Stimulated activated naive CD8-positive, alpha-beta T cell treated with anti-CD3 and anti-CD28 coated beads, Interleukin-15, amount 100 ng/mL, for 72 hours (primary cell): ENCODE measurements at places on chromosomes 12 and 14.

DNA sequence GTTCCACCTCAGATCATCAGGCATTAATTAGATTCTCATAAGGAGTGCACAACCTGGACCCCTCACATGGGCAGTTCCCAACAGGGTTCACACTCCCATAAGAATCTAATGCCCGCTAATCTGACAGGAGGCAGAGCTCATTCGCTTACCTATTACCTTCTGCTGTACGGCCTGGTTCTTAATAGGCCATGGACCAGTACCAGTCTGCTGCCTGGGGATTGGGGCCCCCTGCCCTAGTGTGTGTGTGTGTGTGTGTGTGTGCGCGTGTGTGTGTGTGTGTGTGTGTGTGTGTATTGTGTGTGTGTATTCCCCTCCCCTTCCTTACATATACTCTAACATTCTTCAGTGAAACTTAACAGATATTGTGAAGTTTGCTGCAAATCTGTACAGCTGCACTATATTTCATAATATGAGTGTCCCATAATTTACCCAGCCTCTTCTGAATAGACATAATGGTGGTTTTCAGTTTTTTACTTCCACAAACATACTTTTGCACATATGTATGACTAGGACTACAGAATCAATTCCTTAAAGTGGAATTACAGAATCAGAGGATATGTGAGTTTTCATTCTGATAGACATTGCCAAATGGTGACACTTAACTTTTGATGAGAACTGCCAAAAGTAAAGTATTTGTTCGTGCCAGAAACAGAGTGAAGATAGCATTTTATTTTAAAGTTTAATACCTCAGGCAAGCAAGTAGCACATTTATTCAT, 205.2 kb upstream of the EEA1 start:
- DNase-seq: no peak

GRCh38 chr12:55831447-55831815, 2.0 kb upstream of the DNAJC14 start:
- DNase-seq: no peak

DNA sequence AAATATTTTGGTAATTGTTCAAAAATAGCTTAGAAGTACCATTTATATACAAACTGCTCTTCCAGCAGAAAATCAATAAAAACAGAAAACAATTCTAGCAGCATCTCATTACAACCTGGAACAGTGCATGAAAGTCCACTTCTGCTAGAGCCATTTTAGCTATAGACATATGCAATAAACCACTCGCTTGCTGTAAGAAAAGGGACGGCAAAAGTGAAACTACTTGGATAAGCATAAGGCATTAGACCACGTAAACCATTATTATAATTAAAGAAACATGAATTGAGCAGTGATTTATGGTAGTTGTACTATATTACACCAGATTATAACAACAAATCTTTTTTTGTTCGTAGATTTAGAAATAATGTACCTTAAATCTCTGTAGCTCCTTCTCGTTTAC, 48.7 kb downstream of the LRIG3 start:
- no peak for DNase-seq

DNA sequence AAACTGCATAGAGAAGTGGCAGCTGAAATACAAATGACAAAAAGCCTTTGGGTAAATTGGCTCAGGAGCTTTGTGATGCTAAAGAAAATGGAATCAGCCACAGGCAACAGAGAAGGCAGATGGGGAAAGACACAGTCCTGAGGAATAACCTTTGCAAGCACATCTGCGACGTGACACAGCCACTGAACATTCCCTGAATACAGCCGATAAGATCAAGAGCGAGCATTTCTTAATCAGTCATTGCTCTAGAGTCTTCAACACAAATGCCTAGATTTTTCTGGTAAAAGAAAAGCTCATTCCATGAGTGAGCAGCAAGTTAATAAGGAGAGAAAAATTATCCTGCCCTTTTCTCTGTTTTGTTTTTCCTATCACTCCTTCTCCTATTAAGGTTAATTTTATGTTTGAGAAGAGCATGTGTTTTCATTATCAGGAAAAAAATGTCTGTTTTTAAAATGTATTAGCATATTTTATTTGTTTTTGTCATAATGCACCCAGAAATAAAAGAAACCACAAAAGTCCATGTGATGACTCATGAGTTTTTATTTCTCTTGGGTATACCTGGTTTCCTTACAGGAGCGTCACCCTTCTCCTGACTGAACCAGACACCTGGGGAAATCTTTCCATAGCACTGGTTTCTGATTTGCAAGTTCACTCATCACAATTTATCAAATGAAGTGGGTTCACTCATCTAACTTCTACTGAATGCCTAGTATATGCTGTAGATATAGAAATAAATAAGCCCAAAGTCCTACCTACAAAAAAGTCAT, 45.4 kb upstream of the PCED1B start:
- no peak for DNase-seq

- DNase-seq: no peak
These were observed 74.7 kb downstream of the TMTC1 start for GRCh38 chr12:29709054-29709453.

DNA sequence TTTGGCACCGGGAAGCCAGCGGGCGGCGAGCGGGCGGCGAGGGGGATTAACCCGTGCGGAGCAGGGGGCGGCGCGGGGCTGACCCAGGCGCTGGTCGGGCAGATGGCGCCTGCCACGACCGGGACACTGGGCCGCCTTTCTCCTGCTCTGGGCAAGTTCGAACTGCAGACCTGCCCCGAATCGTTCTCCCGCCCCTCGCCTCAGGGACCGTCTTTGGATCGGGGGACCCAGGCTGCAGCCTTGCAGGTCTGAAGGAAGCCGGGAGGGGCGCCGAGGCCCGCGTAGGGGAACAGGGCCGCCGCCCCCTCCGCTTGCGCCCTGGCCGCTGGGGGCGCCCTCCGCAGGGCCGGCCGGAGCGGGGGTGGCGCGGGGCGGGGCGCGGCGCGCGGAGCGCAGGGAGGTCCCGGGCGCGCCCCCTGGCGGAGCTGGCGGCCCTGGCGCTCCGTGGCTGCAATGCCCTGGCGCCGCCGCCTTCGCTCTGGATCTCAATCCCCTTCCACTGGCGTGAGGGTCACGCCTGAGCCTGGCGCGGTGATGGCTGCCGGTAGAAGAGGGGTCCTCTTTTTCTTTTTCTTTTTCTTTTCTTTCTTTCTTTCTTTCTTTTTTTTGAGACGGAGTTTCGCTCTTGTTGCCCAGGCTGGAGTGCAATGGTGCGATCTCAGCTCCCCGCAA, 449 bp upstream of the LTBP2 start:
- peak; percentile 93 for DNase-seq

DNA sequence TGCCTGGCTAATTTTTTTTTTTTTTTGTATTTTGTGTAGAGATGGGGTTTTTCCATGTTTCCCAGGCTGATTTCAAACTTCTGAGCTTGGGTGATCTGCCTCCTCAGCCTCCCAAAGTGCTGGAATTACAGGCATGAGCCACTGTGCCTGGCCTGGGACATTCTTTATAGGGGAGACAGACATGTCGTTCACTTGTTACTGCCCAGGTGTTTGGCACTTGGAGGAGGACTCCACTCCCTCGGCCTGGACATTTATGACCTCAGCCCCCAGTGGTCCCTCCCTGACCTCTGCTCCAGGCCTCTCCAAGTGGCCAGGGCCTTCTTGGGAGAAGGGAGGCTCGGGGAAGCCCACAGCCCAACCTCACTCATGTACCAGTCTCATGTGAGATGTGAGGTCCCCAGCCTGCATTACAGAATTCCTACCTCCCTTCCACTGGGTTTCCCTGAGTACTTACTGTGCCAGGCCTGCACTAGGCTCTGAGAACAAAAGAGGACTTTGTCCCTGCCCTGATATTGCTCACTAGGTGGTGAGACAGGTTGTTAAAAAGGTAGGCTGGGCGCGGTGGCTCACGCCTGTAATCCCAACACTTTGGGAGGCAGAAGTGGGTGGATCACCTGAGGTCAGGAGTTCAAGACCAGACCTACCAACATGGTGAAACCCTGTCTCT, 9.7 kb upstream of the POP5 start:
- DNase-seq: no peak

DNA sequence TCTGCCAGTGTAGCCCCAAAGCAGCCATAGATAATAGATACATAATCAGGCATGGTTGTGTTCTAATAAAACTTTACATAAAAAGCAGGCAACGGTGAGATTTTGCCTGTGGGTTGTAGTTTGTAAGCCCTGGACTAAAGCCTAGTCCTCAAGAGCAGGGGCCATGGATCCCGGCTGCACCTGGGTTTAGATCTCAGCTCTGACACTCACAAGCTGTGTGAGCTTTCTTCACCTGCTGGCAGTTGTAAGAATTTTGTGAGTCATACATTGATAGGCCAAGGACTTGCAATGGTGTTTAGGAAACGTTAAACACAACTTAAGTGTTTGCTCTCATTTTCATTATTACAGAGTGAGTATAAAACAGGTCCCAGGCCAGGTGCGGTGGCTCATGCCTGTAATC, 395.8 kb upstream of the TBX3 start:
- DNase-seq: no peak

DNA sequence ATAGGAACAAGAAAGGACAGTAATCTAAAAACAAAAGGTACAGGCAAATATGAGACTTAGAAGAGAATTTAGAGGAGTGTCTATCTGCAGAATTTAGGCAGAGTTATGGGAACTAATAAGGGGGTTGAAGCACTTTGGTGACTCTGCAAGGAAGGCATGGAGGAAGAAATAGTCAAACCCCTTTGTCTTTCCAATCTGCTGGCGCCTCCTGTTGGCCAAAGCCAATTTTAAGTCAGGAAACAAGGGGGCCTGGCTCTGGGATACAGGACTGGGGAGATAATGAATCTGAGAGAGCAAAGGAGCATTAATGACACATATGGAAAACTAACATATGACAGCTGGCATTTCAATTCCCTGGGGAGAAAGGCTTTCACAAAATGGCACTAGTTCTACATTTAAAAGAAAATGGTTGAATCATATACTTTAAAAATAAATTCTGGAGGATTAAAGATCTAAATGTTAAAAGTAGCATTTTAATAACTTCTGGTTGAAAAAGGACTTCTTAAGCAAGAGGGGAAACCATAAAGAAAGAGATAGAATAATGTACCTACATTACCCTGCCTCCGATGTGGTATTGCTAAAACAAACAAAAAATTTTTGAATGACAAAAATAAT, 48.5 kb upstream of the CSRP2 start:
- DNase-seq: peak; percentile 29

- DNase-seq: no peak
These were observed 61.1 kb downstream of the NCOR2 start for GRCh38 chr12:124506145-124506831.

GRCh38 chr12:54197010-54197409, 8.2 kb upstream of the SMUG1 start:
- no peak for DNase-seq

GRCh38 chr14:78997811-78998210, 827.6 kb downstream of the NRXN3 start:
- no peak for DNase-seq

DNA sequence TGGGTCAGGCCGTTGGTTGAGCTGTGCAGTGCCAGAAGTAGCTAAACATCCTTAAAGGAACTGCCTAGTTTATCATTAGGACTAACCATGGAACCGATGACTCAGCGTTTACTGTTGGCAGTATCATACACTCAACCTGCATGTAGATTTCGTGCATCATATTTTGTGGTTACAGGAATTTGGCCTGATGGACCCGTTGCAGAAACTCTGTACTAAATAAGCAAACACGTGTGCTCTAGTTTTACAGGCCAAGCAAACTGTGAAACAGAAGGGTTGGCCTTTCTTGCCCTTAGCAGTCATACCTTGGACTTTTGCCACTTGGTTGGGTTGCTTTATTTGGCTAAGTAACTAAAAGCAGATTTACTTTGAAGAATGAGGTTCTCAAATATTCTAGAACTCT, 35.6 kb downstream of the DGLUCY start:
- no peak for DNase-seq

- no peak for DNase-seq
These were observed 97.5 kb downstream of the CRACR2A start for GRCh38 chr12:3655328-3655900.

- peak; percentile 26 for DNase-seq
These were observed 2.1 kb downstream of the ITPK1 start for GRCh38 chr14:93113678-93114067.

GRCh38 chr14:32254952-32255679, 52.0 kb upstream of the RNU6-8 start:
- peak; percentile 45 for DNase-seq

DNA sequence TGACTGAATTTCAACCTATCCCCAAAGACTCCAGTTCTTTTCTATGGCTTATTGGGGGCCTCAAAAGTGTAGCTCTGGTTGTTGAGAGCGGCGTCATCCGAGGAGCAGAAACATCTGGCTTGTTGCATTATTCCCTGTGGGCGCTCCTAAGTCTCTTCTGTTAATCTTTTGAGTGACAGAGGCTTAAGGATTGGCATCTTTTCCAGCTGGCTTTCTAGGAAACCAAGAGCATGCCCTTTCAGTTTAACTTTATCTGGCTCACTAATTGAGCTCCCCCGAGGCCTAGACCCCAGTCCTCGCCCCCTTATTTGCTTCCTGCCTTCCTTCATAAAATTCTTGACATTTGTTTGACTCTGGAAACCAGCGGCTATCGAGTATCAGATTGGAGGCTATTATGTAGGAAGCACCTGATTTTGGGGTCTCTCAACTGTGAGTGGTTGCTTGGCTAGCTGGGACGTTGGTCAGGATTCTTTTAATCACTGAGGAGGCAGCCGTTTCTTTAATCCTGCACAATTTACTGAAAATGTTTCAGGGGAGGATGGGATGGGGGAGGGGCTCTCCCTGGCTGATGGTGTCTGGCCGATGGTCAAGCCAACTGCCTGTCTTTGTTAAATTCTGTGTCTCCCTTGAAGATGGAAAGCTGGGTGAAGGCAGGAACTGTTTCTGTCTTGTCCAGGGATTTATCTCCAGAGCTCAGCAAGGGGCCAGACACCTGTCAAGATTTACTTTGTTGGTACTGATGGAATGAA, 3.1 kb downstream of the SMOC1 start:
- no peak for DNase-seq
